ENCODE measurements at places on chromosomes 13 and 19.

DNA sequence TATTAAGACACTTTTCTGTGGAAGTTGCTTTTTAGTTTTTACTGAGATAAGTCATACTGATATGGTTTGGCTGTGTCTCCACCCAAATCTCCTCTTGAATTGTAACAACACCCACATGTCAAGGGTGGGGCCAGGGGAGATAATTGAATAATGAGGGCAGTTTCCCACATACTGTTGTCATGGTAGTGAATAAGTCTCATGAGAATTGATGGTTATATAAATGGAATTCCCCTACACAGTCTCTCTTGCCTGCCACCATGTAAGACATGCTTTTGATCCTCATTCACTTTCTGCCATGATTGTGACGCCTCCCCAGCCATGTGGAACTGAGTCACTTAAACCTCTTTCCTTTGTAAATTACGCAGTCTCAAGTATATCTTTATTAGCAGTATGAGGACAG is 1340.4 kb downstream of the SLITRK5 start:
- no peak for DNase-seq

- DNase-seq = no peak
Observed at GRCh38 chr13:112057439-112057735, 9.6 kb upstream of the SOX1 start.

- no peak for DNase-seq
Observed at GRCh38 chr13:42807866-42808265, 26.5 kb downstream of the FAM216B start.

DNA sequence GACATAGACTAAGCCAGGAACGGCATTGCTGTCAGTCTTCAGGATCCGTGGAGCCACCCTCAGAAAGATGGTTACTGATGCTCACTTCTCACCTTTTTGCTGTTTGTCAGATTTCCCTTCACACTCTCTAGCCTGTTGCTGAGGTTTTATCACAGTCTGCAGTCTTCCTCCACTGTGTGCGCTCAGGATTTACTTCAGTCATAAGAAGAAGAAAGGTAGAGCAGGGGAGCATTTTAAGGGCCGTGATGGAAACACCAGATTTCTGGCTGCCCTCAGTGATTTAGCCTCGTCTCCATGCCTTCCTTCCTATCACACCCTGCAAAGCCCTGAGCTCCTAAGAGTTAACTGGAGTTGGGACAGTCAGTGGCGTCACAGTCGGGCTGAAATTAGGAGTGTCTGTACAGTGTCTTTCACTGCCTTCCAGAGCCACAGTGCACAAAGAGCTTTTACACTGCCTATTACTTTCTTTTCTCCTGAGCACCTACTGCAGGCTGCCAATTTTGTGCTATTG is 60.0 kb upstream of the GPR183 start:
- no peak for DNase-seq

GRCh38 chr13:64074971-64075474 is 2659.4 kb upstream of the PCDH20 start:
- no peak for DNase-seq

GRCh38 chr19:31135841-31136240 is 213.4 kb downstream of the TSHZ3 start:
- DNase-seq = no peak

DNA sequence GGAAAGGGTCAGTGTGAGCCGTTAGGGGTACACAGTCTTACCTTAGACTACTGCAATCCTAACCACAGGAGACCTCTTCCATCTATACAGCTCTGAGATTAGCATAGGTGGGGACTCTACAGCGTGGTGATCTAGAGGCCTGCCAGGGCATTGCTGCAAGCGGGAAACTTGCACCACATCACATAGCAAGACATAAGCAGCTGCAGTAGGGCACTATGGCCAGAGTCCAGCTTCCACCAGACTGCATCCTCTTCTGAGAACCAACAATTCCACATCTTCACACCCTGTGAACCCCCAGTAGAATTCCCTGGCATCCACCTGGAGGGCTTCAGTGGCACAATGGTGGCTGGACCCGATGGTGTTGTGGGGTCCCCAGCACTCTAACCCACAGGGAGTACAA is 1564.3 kb upstream of the PRR20A start:
- DNase-seq = no peak

- no peak for DNase-seq
Observed at GRCh38 chr19:1659084-1659427, 6.6 kb upstream of the TCF3 start.

GRCh38 chr13:110283736-110284517 is 23.0 kb downstream of the COL4A1 start:
- DNase-seq = no peak

DNA sequence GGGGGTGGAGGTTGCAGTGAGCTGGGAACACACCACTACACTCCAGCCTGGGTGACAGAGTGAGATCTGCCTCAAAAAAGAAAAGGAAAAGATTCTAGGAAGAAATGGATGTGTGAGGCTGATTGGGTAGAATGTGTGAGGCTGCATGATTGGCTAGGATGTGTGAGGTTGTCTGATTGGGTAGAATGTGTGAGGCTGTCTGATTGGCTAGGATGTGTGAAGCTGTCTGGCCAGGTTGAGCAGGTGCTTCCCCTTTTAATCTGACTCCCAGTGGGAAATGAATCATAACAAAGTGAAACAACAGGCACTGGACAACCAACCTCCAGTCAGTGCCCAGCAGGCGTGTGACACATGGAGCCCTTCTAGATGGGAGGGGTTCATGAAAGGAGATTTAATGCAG is 14.7 kb downstream of the C13orf46 start:
- DNase-seq = no peak

GRCh38 chr19:3950871-3951861 is 18.3 kb downstream of the NMRK2 start:
- DNase-seq = no peak

- DNase-seq = no peak
Observed at GRCh38 chr19:38078302-38078930, 145.6 kb downstream of the DPF1 start.

- DNase-seq = no peak
Observed at GRCh38 chr13:48586591-48587103, 53.8 kb upstream of the RCBTB2 start.

GRCh38 chr19:4082172-4082571 is 15.5 kb upstream of the ZBTB7A start:
- no peak for DNase-seq

GRCh38 chr13:91785431-91786119 is 387.2 kb downstream of the GPC5 start:
- no peak for DNase-seq

DNA sequence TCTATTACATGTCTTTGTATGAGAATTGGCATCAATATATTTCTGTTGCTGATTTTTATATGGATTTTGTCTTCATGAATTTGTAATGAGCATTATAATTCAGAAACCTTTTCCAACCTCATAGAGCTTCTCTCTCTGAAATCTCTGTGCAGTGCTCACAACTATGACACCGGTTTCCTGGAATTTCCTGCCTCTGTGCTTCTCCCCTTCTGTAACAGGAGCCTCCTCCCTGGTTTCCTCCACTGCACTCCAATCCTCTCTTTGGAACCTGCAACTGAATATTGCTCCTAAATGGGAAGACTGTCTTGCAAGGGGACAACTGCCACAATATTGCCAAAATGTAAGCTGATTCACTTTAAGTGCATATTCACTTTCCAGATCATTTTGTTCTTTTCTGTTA is 1147.9 kb downstream of the UQCRFS1 start:
- no peak for DNase-seq

- no peak for DNase-seq
Observed at GRCh38 chr19:38736413-38737280, 7.6 kb downstream of the CAPN12 start.

DNA sequence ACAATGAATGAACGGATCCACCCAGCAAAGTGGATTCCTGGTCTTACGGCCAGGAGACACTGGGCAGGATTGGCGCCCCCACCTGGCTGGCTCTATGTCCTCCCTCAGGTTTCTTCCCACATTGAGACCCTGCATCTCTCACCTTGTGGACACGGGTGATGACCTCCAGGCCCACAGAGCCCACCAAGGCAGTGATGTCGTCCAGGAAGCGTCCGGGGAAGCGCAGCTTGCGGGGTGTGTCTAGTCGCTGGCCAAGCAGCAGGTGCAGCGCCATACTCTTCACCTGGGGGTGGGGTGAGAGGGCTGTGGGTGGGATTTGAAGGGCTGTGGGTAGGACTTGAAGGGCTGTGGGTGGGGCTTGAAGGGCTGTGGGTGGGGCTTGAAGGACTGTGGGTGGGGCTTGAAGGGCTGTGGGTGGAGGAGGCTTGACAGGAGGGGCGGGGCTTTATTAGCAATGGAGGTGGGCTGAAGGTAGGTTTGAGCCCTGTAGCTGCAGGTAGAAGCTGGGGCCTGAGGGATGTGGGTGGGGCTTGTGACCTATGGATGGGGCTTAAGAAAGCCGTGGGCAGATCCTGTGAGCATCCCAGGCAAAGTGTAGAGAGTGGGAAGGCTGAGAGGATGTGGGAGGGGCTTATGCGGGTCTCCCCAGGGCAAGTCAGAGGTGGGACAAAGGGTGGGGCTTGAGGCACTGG is 12.1 kb upstream of the ANGPTL8 start:
- DNase-seq = no peak

- no peak for DNase-seq
Observed at GRCh38 chr13:111663953-111664421, 343.5 kb downstream of the TEX29 start.

DNA sequence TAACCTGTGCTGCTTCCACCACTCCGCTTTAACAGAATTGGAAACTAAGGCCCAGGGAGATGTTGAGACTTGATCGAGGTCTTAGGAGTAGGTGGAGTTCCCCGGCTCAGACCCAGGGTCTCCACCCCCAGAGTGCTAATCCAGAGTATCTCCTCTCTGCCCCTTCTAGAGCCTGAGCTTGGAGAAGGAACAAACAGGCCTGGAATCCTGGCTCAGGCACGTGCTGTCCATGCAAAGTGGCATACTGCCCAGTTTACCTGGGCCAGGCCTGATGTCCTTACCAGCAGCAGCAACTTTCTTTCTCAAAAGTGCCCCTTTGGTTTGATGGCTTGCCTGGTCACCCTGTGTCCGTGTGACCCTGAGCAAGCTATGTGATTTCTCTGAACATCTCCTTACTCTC is 3.7 kb downstream of the SYNGR4 start:
- no peak for DNase-seq

GRCh38 chr13:111328574-111329410 is 8.3 kb downstream of the TEX29 start:
- no peak for DNase-seq

DNA sequence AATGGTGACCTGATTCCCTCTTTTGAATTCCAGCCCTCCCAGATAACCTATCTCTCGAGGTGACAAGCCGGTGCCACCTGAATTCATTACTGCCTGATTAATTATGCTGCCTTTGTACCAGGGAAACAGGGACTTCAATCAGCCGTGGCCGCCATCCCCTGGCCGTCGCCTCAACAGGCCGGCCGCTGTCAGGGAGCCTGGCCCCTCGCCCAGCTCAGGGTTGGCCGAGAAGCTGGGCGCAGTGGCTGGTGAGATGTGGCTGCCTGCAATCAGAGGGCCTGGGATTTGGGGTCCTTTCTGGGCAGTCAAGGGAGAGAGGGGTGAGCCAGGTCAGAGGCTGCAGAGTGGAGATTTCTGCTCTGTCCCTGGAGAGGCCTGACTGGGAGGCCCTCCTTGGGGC is 91.2 kb downstream of the KCTD15 start:
- no peak for DNase-seq

DNA sequence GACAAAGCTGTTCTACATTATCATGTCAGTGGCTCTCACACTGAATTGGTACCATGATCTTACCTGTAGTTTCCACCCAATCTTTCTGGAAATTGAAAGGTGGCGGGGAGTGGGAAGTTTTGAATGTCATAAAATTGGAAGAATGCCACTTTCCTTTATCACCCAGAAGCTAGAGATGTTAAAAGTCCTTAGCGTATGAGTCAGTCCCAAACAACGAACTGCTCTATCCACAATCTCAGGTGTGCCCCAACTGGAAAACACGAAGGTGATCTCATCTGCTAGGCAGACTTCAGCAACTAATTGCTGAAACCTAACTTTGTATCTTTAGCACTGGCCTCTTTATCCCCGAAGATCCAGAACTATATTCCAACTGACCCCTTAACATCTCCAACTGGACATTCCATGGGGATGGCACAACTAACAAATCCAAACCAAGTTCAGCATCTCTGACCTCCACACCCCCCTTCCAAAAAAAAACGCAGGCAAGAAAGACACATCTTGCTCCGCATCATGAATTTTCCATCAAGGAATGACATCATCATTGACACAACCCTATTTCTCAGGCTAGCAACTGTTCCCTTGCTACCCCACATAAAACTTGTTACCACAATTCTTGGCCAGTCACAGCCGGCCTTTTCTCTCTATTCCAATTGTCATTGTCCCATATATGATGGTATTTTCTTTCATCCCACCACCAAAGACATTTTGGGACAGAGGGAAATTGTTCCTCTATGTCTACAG is 175.4 kb downstream of the KLF12 start:
- no peak for DNase-seq

- DNase-seq = no peak
Observed at GRCh38 chr13:100675661-100676129, 1.1 kb upstream of the TMTC4 start.

DNA sequence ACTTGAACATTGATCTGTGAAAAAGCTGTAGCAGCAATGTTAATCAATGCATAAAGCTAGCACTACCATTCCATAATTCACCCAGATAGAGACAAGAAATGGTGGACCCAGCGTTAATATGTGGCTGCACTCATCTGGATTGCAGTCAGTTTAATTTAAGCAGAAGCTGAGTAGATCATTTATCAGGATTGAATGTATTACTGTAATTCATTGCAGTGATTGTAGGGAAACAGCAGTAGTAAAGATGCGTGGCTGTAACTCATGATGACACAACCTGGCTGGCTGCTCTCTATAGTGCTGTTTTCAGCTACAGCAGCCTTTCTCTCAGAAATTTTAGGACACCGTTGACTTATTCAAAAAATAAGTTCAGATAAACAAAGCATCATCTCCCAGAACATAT is 499.5 kb upstream of the SLITRK6 start:
- no peak for DNase-seq

GRCh38 chr13:59340151-59340550 is 823.6 kb downstream of the DIAPH3 start:
- DNase-seq = no peak

DNA sequence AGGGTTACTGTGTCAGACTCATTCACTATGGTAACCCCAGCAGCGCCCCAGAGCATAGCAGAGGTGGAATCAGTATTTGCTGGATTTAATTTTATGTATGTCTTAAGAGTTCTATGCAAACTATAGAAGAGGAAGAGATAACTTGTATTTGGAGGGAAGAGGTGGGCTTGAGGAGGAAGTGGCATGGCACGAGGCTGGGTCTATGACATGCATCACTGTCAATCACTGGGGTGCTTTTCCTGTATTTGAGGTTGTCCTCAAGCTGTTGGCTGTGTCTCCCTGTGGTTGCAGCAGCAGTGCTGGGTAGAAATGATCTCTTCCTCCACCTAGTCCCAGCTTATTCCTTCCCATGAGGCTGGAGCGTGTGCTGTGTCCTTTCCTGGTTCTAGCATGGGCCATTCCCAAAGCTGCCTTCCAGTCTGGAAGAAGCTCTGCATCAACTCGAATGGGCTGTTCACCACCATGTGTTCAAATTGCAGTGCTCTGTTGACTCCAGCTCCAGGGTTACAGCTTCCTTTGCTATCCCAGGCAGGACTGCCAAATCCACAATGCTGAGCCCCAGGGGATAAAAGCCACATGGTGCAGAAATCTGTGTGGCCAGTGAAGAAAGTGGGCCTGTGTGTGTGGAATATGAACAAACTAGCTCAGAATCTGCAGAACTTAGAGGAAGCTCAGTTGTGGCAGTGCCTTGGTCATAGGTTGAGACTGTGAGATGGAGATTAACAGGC is 73.1 kb upstream of the MTIF3 start:
- DNase-seq = no peak

- DNase-seq = no peak
Observed at GRCh38 chr19:4660181-4660791, 9.9 kb downstream of the MYDGF start.

Data from cortex of kidney (tissue), 1 donor.